ENCODE measurements at places on chromosomes 12 and 14.

- no peak for DNase-seq
These were observed 26.4 kb downstream of the PTPRQ start for GRCh38 chr12:80470403-80470802.

DNA sequence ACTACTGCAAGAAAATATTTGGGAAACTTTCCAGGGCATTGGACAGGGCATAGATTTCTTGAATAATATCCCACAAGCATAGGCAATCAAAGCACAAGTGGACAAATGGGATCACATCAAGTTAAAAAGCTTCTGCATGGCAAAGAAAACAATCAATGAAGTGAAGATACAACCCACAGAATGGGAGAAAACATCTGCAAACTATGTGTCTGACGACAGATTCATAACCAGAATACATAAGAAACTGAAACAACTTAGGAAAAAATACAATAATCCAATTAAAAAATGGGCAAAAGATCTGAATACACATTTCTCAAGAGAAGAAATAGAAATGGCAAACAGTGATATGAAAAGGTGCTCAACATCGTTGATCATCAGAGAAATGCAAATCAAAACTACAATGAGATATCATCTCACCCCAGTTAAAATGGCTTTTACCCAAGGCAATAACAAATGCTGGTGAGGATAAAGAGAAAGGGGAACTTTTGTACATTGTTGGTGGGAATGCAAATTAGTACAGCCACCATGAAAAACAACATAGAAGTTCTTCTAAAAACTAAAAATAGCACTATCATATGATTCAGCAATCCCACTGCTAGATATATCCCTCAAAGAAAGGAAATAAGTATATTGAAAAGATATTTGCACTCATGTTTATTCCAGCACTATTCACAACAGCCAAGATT lies 33.8 kb upstream of the ATP2B1 start:
- DNase-seq, result no peak

- peak; percentile 36 for DNase-seq
These were observed 20.2 kb downstream of the FGD4 start for GRCh38 chr12:32419520-32419960.

DNA sequence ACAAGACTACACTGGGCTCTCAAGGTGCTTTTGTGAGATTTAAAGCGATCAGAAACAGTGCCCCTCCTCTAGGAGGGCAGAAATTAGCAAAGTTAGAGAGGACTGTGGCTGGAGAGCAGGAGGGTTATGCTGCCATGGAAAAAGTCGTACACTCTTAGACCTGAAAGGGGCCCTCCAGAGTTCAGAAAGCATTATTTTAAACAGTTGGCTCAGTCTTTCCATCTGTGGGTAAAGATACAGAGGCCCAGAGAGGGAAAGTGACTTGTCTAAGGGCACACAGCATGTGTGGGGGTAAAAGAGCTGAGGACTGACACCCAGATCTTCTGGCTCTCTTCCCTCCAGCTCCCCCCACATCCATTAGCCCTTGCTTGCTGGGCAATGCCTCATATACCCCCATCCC lies 47.1 kb downstream of the FOXN4 start:
- no peak for DNase-seq
